CD4-positive, alpha-beta T cell treated with Interleukin-2 at 100 ng/mL for 4 hours (primary cell): ENCODE measurements at places on chromosomes 3 and 15.
A peak's percentile ranks its signal among the peaks of the same experiment; 100 is the strongest.

DNA sequence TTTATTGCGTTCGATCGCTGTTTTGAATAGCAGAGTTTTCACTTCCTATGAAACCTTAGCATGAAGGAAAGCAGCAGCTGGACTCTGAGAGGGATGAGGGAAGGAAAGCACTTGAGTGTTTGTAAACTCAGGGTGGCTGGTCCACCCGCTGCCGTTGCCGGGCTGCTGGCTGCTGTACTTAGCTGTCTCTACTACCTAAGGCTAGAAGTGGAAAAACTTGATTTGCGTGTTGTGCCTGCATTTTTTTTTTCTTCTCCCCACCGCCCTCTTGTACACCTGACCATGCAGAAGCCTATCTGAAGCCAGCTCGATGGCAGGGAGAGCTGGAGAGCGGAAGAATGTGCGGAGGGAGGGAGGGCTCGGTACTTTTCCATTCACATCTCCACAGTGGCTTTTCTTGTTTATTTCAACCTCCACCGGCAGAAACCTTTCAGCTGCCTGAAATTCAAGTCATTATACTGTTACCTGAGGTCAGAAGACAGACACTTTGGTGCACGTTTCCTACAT, 4.8 kb upstream of the BCL6 start:
- no peak for DNase-seq

GRCh38 chr3:182948305-182948704, 32.0 kb downstream of the DCUN1D1 start:
- no peak for DNase-seq

- DNase-seq: no peak
These were observed 33.4 kb upstream of the BNIP2 start for GRCh38 chr15:59722476-59722875.

DNA sequence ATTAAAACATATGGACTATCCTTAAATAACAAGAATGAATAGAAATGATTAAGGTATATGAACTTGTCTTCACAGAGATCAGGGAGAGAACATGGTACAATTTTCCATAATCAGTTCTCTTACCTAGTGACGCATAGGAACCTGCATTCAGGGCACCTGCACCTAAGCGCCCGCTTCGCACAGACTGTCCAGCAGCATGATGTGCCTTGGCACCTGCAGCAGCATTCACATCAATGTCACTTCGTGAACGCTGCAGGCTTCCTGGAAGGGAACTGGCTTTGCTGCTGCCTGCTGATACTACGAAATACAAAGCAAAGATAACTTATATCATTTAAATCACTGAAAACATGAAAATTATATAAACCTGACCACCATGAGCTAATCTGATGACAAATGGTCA, 115.2 kb downstream of the CLASP2 start:
- DNase-seq: no peak

- DNase-seq: no peak
These were observed at the start of gene SH3GL3 for GRCh38 chr15:83446904-83447709. Gene SH3GL3, plus strand, starts transcription at chr15:83447341. Its CDS starts 193 bp downstream, at chr15:83447534.

- peak; percentile 9 for DNase-seq
These were observed 417 bp downstream of the HACD2 start for GRCh38 chr3:123584284-123584987.

DNA sequence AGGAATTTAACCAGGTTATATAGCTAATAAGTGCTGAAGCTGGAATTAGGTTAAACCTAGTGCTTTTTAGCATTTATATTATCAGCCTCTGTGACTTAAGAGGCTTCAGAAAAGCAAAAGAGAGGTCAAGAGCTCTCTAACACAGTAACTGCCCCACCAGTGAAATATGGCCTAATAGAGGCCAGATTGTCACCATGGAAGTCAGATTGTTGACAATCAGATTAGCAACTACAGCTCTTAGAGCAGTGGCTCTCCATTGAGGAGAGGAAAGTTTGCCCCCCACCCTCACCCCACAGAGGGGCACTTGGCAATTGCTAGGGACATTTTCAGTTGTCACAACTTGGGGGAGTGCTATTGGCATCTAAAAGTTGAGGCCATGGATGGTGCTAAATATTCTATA, 23.3 kb upstream of the LMOD3 start:
- DNase-seq: no peak

GRCh38 chr3:59514865-59515482, 465.1 kb upstream of the CFAP20DC start:
- DNase-seq: no peak

DNA sequence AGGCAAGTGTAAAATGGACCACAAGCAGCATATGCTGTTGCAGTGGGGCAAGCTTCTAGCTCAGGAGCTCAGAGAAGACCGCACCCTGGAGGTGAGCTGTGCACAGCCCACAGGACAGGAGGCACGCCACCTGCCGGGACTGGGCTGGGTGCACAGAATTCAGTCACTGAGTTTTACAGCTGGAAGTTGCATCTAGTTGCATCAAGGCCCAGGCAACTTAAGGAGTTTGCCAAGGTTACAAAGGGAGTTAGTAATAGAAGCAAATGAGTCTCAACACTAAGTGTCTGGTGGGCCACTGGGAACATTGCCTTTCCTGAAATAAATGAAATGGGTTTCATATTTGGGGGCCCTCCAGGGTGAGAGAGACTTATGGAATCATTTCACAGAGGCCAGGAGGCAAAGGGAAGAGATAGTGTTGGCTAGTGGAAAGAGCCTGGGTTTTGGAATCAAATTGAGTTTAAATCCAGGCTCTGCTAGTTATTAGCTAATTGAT, 36.0 kb upstream of the TIMP4 start:
- DNase-seq: no peak

- DNase-seq: no peak
These were observed 153.8 kb downstream of the SEMA6D start for GRCh38 chr15:47870956-47871625.
